Bone marrow (tissue), 2 donors: ENCODE measurements at places on chromosomes 6 and 20.
A peak's percentile ranks its signal among the peaks of the same experiment; 100 is the strongest.

- no peak for DNase-seq
Measured at GRCh38 chr6:69422475-69422874, 374.3 kb downstream of the LMBRD1 start.

- DNase-seq, result no peak
Measured at GRCh38 chr20:10939331-10939941, 265.6 kb upstream of the JAG1 start.

DNA sequence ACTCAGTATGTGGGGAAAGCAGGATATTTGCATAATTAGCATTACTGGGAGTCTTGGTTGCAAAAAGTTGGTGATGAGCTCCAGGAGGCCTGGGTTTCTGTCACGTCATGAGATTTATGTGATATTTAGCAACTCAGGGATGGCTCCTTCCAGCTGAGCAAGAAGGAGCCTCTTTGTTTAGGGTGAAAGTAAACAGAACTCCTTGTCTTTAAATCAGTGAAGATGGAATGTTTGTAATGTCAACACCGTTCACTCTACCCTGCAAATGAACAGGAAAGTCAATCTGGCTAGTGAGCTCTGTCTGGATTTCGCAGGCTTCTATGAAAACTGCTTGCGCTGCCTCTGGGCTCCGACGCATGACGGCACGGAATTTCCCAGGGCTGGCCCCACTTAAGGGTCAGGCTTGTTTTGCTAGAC, 86.9 kb downstream of the PXDC1 start:
- no peak for DNase-seq

GRCh38 chr20:46034039-46034438, 5.0 kb downstream of the SLC12A5 start:
- no peak for DNase-seq

GRCh38 chr6:18425218-18425617, 38.1 kb downstream of the RNF144B start:
- no peak for DNase-seq

- DNase-seq, result no peak
Measured at GRCh38 chr6:142783499-142783898, 161.5 kb downstream of the HIVEP2 start.

- DNase-seq, result no peak
Measured at GRCh38 chr6:30612213-30612612, 4.8 kb downstream of the PPP1R10 start.

- no peak for DNase-seq
Measured at GRCh38 chr6:53581173-53581773, 36.4 kb upstream of the GCLC start.

DNA sequence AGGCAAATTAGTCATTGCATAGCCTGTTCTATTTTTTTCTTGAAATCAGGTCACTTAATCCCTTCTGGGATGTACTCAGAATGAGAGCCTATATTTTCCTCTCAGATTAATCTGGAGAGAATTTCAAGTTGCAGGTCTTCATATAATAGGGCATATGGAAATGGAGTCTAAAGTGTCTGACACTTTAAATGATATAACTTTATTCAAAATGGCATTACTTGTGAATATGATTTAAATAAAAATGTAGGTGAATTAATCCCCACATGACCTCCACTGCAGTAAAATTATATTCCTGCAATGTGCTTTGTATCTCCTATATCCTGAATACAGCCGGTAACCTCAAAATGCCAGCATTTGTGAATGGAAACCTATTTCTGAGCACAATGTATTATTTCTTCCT, 172.5 kb upstream of the BTBD3 start:
- no peak for DNase-seq

- no peak for DNase-seq
Measured at GRCh38 chr6:145660676-145661075, 74.6 kb downstream of the EPM2A start.

DNA sequence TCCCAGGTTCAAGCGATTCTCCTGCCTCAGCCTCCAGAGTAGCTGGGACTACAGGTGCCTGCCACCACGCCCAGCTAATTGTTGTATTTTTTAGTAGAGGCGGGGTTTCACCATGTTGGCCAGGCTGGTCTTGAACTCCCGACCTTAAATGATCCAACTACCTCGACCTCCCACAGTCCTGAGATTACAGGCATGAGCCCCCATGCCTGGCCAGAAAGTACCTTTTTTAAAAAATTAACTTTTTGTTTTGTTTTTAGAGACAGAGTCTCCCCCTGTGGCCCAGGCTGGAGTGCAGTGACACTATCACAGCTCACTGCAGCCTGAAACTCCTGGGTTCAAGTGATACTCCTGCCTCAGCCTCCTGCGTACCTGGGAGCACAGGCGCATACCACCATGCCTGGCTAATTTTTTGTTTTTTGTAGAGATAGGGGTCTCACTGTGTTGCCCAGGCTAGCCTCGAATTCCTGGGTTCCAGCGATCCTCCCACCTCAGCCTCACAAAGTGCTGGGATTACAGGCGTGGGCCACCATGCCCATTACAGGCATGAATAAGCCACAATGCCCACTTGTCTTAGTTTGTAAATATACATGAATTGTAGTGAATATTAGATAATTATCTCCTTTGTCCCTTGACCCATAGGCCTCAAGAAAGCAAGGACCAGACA, 17.4 kb upstream of the EEF1A1 start:
- DNase-seq, result no peak

GRCh38 chr6:10420546-10421157, 5.8 kb upstream of the TFAP2A start:
- DNase-seq, result no peak

GRCh38 chr6:37021356-37022129, 16.1 kb downstream of the FGD2 start:
- DNase-seq, result peak; percentile 69

GRCh38 chr6:35519313-35520015, 6.8 kb upstream of the TULP1 start:
- DNase-seq, result no peak

- no peak for DNase-seq
Measured at GRCh38 chr6:160973311-160974250, 18.0 kb upstream of the MAP3K4 start.

DNA sequence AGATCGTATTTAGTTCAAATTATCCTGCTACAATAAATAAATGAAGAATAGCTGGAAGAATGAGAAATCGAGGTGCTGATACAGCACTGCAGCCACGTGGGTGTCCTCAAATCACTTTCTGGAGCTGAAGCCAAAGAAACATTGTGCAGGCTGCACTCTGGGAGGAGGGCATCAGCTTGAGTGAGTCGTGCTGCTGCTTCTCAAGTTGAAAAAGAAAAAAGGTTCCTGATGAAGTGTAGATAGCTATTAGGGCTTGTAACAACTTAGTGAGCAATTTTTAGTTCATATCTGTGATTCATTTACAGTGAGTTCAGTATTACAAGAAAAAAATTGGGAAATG, 40.5 kb downstream of the DSE start:
- DNase-seq, result peak; percentile 43

- DNase-seq, result no peak
Measured at GRCh38 chr6:10472634-10473033, 48.5 kb upstream of the GCNT2 start.

- peak; percentile 6 for DNase-seq
Measured at GRCh38 chr20:16803965-16804792, 56.0 kb downstream of the OTOR start.

- DNase-seq, result no peak
Measured at GRCh38 chr6:56242346-56242745, 5.0 kb downstream of the COL21A1 start.

DNA sequence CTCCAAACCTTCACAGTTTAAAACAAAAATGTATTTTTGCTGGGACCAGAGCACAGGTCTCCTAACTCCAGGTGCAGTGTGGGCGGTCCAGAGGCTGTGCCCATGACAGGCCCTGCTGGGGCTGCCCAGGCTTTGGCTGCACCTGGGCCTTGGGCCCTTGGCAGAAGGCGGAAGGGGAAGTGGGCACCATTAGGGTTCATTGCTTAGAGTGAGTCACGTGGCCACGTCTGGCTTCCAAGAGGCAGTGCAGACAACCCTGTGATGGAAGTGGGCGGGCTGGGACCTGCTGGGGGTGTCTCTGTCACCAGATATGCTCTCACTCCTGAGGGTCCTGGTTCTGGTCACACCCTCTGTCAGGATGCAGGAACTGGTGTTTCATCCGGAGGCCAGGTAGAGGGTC, 302.2 kb downstream of the QKI start:
- no peak for DNase-seq

GRCh38 chr20:2871111-2871465, 2.2 kb upstream of the PTPRA start:
- DNase-seq, result no peak

DNA sequence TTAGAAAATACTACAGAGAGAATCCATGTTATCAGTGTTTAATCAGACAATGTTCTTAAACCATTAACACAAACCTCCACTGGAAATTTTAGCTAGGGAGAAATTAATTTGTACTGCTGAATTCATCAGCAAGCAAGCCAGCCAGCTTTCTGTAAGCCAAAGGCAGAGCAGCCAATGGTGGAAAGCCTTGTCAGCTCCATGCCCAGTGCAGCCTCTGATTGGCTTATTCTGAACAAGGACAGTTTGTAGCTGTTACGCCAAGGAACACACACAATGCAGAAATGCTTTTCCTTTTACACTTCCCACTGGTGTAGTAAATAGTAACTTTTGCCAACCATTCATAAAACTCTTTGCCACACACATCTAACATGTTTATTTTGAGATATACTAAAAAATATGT, 265.0 kb downstream of the TENT5A start:
- no peak for DNase-seq

- DNase-seq, result no peak
Measured at GRCh38 chr6:2147766-2148448, 97.5 kb downstream of the GMDS start.

DNA sequence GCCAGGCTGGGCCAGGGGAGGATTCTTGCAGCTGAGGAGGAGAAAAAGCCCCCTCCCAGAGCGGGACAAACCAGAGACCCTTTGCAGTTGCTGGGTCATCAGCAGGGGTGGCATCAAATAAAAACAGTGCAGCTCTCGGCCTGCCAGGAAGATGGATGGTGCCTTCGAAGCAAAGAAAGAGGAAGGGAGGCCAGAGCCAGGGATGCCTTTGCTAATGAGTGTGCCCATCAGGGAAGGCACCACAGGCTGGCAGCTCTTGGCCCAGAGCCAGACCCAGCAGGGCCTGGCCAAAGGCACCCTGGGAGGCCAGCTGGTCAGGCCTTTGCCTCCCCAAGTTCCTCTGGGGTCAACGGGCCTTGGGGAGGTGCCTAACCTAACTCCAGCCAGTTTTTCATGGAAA, 26.3 kb upstream of the ZNF318 start:
- no peak for DNase-seq

DNA sequence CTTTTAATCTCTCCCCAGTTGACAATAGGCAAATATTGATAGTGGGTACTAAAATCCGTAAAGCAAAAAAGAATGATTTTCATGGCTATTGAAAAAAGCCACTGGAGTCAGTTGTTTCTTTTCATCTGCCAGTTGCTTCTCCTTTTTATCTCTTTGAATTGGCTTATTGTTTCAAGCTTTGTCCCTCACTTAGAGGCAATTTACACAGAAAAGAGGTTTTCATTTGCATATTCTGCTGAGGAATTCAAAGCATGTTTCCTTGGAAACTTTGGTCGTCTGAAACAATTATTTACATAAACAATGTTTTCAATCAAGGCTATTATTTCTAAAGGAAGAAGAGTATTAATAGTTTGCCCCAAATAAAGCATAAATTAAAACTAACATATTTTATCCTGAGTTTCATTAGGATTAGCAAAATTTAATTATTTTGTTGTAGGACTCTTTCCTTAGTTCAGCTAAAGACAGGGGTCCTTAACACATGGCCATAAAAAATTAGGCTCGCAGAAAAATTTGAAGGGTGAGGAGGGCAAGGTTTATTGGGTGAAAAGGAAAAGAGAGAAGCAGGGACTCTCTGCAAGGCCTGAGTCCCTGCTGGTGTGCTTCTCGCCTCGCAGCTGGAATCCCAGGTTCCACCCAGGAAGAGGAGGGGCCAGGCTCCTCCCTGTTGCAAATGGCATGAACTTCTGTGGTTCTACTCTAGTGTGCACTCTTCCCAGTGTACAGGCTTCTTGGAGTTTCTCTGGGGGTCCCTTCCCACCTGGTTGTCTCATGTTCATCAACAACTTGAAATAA, 138.8 kb upstream of the LAMA2 start:
- no peak for DNase-seq
